Stimulated activated CD4-positive, alpha-beta T cell treated with anti-CD3 and anti-CD28 coated beads, Interleukin-1b, Interleukin-23, amount 100 ng/mL, for 4 hours (primary cell): ENCODE measurements at places on chromosomes 7 and 10.

DNA sequence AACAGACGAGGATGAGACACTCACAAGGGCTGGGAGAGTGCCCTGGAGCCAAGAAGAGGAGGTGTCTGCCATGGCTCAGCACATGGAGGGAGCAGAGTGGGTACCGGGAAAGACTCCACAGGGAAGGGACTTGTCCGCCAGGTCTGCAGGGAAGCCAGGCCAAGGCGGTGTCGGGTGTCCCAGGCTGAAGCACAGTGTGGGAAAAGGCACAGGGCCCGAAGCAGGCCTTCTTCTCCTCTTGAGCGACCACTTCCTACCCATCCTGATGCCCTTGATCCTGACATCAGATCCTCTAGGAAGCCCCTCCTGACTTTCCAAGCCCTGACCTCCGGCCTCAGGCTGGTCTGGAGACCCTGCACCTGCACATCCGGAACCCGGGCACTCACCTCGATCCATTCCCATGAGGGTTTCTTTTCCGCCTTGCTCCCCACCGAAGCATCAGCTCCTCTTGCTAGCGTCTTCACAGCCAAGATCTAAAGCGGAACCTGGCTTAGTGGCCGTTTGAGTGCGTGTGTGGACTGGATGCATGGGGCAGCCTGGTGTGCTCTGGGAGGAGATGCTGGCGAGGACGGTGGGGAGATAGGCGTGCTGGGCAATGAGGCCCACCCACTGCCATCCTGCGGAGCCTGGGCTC lies 8.5 kb downstream of the CALML3 start:
- DNase-seq: no peak

GRCh38 chr10:129961157-129961701 lies 2.8 kb downstream of the EBF3 start:
- DNase-seq: no peak

DNA sequence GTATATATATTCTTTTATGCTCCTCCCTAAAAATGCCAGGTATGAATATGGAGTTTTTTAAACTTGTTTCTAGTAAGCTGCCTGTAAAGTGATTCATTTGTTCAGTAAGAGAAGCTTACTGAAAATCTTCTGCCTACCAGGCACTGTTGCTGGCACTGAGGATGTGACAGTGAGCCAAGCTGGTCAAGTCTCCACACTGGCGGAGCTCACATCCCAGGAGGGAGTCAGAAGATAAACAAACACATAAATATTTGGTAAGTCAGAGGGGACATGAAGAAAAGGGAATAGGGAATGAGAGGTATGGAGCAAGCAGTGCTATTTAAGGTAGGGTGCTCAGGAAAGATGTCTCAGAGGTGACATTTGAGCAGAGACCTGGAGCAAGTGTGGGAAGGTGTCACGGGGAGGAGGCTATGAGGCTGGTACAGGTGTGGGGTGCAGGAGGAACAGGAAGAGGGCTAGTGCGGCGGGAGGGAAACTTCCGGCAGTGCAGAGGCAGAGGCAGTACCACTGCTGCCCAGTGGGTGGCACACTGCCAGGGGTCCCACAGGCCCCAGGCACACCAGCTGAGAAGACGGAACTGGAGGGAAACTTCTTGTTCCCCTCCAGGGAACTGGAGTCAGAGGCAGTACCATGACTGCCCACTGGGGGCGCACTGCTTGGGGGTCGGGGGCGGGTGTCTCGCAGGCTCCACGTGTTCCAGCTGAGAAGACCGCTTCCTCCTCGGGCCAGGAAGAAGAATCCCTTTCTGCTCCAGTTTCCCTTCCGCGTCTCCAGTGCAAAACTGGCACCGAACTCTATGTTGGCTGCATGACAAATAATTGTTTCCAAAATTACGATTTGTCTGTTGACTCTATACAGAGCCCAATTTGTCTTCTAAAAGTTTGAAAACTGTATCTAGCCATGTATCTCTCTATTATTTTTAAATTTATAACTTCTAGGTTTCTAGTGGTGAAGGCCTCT lies 161.0 kb downstream of the TEX36 start:
- DNase-seq: no peak

DNA sequence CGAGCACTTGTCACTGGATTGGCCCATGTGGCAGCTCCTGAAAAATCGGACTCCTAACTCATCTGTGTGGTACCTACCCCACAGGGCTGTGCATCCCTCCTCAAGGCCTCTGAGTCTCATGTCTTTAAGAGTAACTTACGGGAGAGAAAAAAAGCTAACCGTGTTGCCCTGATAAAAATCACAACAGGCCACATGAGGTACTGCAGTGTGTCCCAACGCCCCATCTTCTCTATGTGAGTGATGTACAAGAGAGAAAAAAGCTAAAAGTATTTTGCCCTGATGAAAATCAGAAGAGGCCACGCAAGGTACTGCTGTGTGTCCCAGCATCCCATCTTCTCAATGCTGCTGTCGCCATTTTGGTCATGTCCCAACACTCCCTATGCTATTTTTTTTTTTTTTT lies 41.2 kb upstream of the ADRB1 start:
- DNase-seq: no peak

- no peak for DNase-seq
Measured at GRCh38 chr7:108408296-108408991, 47.8 kb downstream of the NRCAM start.

GRCh38 chr10:33818343-33818742 lies 483.9 kb upstream of the NRP1 start:
- DNase-seq: no peak

DNA sequence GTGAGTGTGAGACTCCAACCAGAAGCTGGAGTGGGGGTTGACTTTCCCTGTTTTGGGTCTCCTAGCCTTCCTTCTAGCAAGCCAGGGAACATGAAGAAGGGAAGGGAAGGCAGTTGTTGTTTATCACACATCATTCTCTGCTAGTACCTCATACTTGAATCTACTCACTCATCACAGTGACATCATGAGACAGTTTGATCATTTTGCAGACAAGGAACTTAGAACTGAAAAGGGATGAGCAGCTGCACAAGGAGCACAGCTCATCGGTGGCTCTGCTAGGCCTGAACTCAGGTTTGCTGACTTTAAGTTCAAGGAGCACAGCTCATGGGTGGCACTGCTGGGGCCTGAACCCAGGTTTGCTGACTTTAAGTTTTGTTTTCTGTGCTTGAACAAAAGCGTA lies 19.2 kb downstream of the PRXL2A start:
- DNase-seq: no peak

GRCh38 chr10:47196691-47197090 lies 103.3 kb upstream of the GDF10 start:
- no peak for DNase-seq

GRCh38 chr10:16184096-16184597 lies 252.7 kb upstream of the PTER start:
- DNase-seq: no peak

DNA sequence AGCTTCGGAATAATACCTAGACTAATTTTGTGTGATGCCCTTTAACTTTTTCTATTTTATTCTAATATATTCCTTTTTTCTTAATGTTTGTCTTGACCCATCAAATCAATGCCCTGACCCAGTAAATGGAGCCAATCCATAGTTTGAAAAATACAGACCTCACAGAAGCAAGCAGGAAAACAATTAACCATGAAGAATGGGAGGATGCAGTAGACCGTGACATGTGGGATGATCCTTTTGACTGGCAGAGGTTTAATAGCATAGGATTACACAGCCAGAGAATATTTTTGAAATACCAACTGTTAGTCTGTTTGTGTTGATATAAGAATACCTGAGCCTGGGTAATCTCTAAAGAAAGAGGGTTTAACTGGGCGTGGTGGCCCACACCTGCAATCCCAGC lies 142.6 kb upstream of the NEBL start:
- DNase-seq: no peak

- no peak for DNase-seq
Measured at GRCh38 chr7:54823776-54824175, 64.8 kb upstream of the SEC61G start.

- DNase-seq: no peak
Measured at GRCh38 chr7:114468844-114469243, 54.2 kb downstream of the FOXP2 start.

DNA sequence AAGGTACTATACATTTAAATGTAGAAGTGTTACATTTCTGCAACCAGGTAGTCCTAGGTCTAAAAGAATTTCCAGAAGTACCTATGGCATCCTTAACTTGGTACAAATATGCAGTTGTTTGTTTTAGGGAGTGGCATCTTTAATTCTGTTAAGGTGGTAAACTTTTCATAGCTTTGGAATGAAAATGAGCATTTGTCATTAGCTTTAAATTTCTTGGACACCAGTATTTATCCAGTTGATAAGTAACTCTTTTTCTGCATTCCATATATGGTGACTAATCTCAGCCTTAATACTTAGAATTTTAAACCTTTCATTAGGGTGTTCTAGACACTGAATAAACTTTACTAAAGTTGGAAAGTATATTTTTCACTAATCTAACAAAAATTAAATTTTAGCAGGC lies 10.8 kb downstream of the SLF2 start:
- no peak for DNase-seq

DNA sequence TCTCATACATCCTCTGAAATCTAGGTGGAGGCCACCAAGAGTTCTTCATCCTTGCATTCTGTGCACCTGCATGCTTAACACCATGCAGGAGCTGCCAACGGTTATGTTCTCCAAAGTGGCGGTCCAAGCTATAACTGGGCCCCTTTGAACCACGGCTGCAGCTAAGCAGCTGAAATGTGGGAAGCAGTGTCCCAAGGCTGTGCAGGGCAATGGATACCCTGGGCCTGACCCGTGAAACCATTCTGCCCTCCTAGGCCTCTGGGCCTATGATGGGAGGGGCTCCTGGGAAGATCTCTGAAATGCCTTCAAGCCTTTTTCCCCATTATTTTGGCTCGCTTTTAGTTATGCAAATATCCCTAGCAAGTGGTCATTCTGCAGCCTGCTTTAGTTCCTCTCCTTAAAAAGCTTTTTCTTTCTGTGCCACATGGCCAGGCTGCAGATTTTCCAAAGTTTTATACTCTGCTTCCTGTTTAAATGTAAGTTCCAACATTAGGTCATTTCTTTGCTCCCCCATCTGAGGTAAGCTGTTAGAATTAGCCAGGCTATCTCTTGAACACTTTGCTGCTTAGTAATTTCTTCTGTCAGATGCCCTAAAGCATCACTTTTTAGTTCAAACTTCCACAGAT lies 7.7 kb upstream of the GTPBP4 start:
- no peak for DNase-seq

DNA sequence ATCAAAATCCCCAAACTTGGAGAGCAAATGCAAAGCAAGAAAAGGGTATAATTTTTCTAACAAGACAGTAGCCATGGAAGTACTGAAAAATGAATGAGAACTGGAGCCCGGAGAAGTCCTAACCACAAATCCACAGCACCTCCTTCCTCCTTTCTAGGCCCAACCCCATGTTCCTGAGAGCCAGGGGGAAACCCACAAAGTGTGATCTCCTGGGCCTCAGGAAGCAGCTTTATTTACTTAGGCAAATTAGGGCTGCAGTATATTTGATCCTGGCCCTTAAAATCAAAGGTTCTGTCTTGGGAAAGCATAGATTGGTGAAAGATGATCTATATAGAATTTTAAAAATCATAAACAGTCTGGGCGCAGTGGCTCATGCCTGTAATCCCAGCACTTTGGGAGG lies 103.0 kb downstream of the DOCK4 start:
- no peak for DNase-seq

DNA sequence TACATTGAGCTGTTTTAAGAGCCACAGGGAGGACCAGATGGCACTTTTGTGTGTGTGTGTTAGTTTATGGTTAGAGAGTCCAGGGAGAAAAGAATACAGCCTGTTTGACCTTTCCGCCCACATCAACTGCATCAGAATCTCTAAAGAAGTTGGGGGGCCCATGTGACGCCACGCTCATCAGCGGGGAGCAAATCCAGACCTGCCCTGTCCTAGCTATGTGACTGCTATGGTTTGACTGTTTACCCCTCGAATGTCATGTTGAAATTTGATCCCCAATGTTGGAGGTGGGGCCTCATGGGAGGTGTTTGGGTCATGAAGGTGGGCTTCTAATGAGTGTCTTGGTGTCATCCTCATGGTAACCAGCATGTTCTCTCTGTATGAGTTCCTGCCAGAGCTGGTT lies 128.0 kb downstream of the ADRA2A start:
- no peak for DNase-seq

- DNase-seq: no peak
Measured at GRCh38 chr7:77395626-77396025, 20.5 kb downstream of the GSAP start.

DNA sequence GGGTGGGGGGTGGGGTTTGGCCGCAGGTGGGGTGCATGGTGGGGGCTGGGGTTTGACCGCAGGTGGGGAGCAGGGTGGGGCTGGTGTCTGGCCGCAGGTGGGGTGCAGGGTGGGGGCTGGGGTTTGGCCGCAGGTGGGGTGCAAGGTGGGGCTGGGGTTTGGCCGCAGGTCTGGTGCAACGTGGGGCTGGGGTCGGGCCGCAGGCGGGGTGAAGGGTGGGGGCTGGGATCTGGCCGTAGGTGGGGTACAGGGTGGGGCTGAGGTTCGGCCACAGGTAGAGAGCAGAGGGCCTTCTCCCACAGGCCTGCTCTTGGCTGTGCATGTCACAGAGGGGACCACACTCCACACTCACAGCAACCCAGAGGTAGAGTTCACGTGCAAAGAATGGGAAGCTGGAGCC lies 586.6 kb downstream of the PTPRN2 start:
- no peak for DNase-seq

- no peak for DNase-seq
Measured at GRCh38 chr10:19862811-19863515, 46.7 kb downstream of the PLXDC2 start.

GRCh38 chr10:128077155-128077875 lies 48.9 kb downstream of the MKI67 start:
- no peak for DNase-seq

- no peak for DNase-seq
Measured at GRCh38 chr7:145957160-145957890, 159.3 kb upstream of the CNTNAP2 start.

DNA sequence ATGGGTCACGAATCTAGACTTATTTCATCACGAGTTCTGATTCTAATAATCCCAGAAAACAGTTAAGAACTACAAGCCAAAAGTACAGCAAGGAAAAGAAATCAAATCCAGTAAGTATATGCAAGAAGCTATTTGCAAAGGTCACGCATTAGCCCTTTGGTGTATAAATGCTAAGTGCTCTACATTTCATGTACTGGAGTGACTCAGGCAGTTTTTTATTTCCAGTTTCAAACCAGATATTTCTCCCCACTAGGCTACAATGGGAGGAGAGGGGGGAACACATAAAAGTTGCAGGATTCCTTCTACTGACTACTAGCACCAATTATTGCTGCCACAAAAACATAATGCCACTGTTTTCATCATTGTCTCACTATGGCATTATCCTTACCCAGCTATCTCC lies 148.0 kb downstream of the NRCAM start:
- DNase-seq: no peak

DNA sequence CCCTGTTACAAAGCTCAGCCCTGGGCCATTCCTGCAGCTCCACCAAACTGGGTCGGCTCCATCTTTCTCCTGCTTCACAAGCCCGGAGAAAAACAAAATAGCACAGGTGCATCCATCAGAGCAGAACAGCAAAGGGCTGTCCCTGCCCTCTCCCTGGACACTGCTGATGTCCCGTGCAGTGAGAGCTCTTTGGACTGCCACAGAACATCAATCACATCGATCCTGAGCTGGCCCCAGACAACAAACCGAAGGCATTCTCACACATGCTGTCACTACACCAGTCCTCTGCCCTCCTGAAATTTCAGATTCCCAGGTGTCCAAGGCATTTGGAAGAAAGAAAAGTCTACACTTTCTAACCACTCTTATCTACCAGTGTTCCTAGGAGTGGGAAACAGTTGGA lies 427.1 kb upstream of the ZMIZ1 start:
- DNase-seq: no peak
